Bladder microvascular endothelial cell (primary cell): ENCODE measurements at places on chromosomes 11 and 22. TPM values are rescaled to one million over a fixed set of nuclear protein-coding genes. Genes with fewer than 3 reads are reported as not detected.

The SMTNL1 gene
- not detected in 2 replicates for total RNA-seq

The CHRM4 gene
- total RNA-seq: 0.16 and 0.25 TPM in 2 replicates

The SPI1 gene
- not detected in 2 replicates for total RNA-seq

The PACSIN3 gene
- 6.8 and 22.1 TPM in 2 replicates for total RNA-seq

The TUBGCP6 gene
- 16.4 and 36.6 TPM in 2 replicates for total RNA-seq

The FAM180B gene
- total RNA-seq: not detected in 2 replicates

The TMEM258 gene
- total RNA-seq: 71.4 and 84.5 TPM in 2 replicates
